ENCODE measurements at places on chromosomes 12 and 14. TPM values are rescaled to one million over a fixed set of nuclear protein-coding genes. Genes with fewer than 3 reads are reported as not detected.

GRCh38 chr14:23382276-23382675 is 5.4 kb downstream of the CMTM5 start:
- no peak for DNase-seq

DNA sequence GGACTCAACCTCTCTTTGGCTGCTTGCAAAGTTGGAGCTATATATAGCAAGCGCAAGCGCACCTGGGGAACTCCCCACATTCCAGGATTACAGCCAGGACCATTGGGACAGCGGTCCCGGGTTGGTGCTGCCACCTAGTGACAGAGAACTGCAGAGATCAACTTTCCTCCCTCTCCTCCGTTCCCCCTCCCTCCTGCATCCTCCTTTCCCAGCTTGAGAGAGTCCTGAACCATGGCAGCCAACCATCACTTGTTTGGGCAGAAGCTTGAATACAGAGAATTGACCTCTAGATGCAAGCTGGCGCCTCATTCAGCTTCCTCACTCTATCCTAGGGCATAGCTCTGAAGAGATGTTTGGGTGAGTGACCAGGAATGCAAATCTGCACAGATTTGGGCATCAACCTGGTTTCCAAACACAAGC is 17.4 kb upstream of the FLVCR2 start:
- DNase-seq, result peak; percentile 95

- DNase-seq, result no peak
Observed at GRCh38 chr14:24277606-24278321, 6.4 kb upstream of the RABGGTA start.

DNA sequence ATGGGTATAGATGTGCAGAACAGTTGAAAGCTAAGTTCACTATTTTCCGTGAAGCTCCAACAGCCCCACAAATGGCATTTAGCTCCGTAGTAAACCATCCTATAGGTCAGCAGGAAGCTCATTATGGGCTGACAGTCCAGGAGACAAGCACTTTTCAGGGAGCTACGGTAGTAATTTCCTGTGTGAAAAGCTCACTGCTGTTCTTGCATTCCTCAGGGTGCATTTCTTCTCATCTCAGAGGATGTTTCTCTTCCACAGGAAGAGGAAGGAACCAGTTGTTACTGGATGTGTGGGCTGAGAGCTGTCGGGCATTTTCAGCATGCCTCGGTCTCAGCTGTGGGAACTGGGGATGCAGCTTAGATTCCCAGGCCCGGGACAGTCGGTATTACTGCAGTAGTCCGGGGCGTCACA is 72.8 kb downstream of the GALNT4 start:
- peak; percentile 94 for DNase-seq

GRCh38 chr12:74985293-74985985 is 224.2 kb downstream of the KCNC2 start:
- peak; percentile 38 for DNase-seq

- no peak for DNase-seq
Observed at GRCh38 chr12:79086541-79087296, 222.1 kb downstream of the SYT1 start.

Gene P2RX2
- 2.8 TPM for total RNA-seq

Gene PGF
- 3.0 TPM for total RNA-seq

Gene RTN1
- total RNA-seq, result 2.4 TPM

Gene TMEM119
- total RNA-seq, result 0.11 TPM

Data from endodermal cell (in vitro differentiated cells).